Nephron progenitor cell (in vitro differentiated cells): ENCODE measurements at places on chromosomes 7 and 10.

DNA sequence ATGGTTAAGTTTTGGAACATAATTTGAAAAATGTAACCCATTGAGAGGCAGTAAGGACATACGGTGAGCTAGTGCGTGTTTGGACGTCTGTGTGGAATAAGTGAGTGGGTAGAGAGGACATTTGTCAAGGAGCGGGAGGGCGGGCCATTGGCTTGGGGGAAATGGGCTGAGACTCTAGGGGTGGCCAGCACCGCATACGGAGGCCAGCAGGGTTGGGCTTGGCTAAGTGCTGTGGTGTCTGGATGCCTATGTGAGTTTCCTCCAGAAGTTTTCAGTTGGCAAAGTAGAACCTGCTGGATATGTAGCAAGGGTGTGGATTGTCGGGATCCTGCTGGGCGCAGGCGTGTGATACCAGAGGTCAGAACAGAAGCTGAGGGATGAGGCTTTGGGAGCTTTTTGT lies 103.0 kb downstream of the TCF7L2 start:
- no peak for DNase-seq

GRCh38 chr10:36157486-36157885 lies 515.4 kb upstream of the FZD8 start:
- DNase-seq, result no peak

DNA sequence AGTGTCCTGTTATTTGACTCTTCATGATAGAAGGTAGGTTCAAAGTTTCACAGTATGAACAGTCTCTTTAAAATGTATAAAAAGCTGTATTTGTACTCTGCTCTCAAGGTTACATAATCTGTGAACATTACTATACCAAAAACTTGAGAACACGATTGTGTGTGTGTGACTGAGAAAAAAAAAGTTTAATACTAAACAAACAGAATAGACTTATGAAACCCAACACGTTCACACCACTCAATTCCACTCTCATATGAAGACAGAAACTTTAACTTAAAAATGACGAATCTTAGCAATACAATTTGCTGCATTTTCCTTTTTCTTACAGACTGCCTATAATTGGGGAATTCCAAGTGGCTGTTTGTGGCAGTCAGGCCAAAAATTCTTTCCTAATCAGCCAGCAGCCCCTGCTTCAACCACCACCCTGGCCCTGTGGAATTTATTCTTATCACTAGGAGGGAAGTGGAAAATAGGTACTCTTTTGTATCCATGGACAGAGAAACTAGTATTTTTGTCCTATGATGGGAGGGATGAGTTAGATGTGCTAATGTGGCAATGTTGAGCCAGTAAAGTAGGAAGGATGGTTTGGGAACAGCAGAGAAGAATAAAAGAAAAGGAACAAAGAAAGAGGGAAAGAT lies 42.8 kb downstream of the MINDY3 start:
- no peak for DNase-seq

DNA sequence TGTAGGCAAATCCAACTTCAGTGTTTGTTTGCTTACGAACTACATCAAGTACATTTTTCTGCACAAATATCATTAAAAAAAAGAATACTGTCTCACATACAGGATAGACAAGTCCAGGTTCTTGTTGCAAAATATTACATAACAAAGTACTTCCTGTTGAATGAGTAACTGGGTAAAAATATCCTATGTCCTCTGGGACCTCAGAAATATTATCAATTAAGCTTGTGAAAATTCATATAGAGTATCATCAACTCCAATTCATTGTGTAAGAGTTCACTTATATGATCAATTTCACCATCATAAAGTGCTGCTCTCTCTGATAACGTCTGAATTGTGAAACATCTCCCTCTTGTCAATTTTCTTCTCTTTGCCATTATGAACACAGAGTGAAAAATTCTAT lies 22.6 kb downstream of the HERC4 start:
- no peak for DNase-seq

- DNase-seq, result no peak
These were observed 1.6 kb downstream of the LMOD2 start for GRCh38 chr7:123657304-123657685.

DNA sequence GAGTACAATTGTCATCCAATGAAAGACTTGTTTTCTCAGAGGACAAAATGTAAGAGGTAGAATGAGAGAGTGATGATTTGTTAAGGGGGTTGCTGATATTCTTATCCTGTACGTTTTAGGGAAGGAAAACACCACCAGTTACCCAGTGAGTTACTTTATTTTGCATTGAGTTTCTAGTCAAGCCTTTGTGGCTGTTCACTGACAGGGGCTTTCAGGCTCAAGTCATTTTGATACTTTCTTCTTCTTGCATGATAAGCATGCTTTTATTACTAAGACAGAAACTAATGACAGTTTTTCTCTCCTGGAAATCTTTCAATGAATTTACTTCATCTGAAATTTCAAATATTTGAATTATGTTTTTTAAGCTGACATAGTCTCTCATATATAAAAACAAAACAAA lies 710.2 kb upstream of the POM121L12 start:
- no peak for DNase-seq

DNA sequence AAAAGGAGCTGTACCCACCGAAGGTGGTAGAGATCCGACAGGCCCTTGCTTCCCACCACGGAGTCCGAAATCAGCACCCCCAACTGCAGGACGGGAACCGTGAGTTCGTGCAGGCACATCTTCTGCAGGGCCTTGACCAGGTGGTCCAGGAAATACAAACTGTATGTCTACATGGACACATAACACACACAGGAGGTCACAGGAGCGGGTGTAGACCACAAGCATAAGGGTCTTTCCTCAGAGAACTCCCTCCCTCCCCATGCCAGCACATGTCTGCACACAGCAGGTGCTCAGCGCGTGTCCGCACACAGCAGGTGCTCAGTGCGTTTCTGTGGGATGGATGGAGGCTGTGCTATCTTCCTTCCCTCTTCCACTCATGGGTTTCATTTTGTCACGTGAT lies 69.7 kb downstream of the CFAP46 start:
- DNase-seq, result no peak
